D341Med (cell line): ENCODE measurements at places on chromosomes 3 and 15.
A peak's percentile ranks its signal among the peaks of the same experiment; 100 is the strongest.

GRCh38 chr15:51904931-51905330 is 66.6 kb downstream of the LEO1 start:
- no peak for DNase-seq

DNA sequence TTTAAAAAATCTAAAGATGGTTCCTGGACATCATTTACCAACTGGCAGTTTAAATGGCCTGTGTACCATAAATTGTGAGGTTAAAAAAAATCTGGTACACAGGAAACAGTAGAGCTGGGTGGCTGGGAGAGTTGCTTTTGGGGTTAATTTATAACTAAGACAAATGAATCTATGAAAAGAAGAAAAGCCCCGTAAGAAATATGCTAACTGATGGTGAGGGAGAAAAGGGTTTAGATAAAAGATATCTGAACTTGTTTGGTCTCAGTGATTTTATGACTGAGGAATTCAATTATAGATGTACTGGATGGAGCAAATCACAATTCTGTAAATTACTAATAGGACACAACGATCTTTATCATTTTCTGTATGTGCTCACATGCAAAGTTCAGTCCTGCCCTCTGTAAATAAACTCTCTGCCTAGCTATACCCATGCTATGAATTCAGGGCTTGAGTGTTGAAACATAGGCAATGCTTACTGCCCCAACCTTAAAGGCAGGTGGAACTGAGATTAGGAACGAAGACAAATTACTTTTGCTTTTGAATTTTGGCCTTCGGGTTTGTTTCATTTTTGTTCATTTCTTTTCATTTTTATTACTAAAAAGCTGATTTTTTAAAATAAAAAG is 28.0 kb downstream of the PPARG start:
- no peak for DNase-seq

- DNase-seq: no peak
These were observed 9.1 kb downstream of the CDAN1 start for GRCh38 chr15:42727750-42728381.

GRCh38 chr3:173730391-173730790 is 332.8 kb downstream of the NLGN1 start:
- DNase-seq: no peak

DNA sequence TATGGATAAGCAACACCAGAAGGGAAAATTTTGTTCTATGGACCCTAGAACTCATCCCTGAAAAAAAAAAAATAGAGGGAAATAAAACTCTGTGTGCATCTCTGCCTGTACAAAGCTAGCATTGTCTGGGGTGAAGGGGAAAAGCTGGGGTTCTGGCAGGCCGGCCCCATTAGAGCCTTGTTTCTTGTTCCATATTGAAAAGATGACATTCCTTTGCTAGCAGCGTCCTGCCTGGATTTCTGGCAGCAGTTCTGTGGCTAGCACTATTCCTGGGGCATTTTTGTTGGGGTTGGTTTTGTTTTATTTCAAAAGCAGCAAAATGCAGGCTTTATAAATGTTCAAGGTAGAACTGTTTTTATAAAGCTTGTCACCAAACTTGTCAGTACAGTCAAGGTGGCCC is 45.2 kb downstream of the RARB start:
- DNase-seq: no peak

GRCh38 chr3:63050548-63051177 is 175.4 kb upstream of the CADPS start:
- no peak for DNase-seq

DNA sequence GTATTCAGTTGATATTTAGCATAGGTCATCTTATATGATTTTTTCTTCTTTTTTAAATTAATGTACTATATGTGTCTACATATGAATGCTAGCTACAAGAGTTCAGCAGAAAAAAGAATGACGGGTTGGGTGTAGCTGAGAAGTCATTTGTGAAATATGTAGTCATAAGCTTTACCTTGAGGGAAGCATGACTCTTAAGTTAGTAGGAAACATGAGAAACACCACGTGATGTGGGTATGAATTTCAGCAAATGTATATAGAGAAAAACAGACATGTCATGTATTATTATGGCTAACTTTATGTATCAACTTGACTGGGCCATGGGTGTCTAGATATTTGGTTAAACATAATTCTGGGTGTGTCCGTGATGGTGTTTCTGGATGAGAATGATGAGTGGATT is 125.0 kb downstream of the RAP2B start:
- no peak for DNase-seq

GRCh38 chr3:31523543-31523942 is 9.2 kb upstream of the STT3B start:
- DNase-seq: no peak

GRCh38 chr3:78496501-78496900 is 1271.3 kb downstream of the ROBO1 start:
- no peak for DNase-seq

DNA sequence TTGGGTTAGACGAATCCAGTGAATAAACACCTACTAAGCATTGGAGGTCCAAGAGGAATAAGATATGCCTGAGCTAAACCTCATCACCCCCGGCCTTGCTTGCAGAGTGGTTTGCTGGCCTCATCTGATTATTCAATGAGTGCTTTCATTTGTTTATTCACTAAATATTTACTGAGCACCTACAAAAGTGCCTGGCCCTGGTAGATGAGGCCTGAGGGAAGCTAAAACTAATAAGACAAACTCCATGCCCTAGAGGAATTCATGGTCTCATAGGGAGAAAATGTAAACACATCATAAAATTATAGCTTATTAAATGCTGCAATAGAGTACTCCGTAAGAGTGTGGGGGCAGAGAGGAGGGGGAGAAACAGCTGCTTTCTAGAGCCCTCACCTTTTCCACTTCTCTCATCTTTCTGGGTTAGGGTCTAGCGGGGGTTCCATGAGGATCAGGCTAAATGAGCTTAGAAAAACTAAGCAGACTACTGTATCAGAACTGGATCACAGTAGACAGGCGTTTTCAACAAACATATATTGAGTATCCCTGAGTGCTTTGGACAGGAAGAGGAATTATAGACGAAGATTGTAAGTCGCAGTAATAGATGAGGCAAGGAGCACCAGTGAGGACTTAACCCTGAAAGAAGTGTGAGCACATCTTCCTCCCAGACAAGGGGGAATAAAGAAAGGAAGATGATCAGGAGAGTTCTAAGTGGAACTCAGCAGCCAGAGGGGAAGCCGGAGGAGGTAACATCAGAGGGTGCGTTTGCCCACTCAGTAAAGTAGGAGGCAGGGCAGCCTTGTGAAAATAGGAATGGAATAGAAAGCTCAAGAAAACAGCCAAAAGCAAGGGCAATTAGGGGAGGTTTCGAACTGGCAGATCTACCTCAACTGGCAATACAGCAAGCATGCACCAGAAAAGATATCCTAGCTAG is 31.5 kb upstream of the LAMP3 start:
- DNase-seq: no peak

GRCh38 chr3:62405566-62405965 is 32.2 kb upstream of the FEZF2 start:
- no peak for DNase-seq

- no peak for DNase-seq
These were observed 191.4 kb upstream of the BCL6 start for GRCh38 chr3:187936676-187937075.

DNA sequence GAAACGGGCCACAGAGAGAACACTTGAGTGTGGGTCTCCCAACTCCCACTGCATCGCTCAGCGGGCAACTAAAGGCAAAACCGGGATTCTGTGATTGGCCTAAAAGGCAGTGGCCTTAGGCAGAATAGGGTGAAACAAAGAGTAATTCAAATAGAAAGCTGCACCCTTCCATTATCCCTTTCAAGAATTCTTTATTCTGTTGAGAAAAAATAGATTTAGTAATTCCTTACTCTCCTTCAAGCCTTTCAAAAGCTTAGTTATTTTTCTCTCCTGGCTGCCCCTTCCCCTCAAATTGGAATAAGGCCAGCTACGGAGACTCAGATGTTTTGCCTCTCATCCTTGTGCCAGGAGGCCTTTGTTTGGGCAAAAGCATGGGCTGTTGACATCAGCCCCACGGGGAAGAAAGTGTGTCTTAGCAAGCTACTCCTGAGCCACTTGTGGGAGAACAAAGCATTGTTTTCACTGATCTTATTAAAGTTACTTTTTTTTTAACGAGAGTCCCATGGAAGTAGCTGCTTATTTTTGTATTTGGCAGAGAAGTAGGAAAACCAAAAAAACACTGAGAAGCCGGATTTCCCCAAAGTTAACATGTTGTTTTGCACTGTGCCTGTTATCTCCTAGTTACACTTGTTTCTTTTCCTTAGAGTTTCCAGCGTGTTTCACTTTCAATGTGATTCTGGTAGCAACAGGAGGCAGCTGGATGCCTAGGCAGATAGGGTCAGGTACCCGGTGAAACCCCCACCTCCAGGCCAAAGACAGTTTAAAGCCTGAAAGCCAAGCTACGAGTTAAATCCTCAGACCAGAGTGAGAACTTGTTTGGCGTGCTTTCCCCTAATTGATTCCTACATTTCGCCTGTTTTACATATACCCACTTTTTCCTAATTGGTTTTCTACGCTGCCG is 2.2 kb downstream of the ST6GAL1 start:
- DNase-seq: no peak

- DNase-seq: no peak
These were observed 126.4 kb downstream of the PTPRG start for GRCh38 chr3:61687663-61688306.

DNA sequence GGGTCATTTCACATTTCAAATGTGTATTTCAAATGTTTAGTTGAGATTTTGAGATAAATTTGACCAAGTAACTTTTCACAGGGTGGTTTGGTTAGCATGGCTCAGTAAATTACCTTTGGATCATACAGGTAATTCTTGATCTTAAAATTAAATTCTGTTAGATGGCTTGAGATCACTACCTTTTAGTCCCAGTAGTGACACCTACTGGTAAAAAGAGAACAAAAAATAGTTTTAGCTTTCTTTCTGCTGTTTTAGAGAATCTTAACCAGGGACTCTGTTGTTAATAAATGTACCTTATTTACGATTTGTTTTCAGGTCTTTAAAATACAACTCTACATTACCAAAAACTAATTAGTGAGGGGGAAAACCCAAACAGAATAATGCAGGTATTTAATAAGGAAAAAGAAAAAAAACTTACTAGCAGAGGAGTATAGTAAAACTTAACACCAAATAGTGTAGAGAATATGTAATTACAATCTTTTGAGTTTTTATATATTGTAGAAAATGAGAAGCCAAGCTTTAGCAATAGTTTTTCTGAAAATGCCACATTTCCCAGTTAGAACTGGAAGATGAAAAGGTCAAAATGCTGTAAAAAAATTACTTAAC is 620.3 kb upstream of the AGTR1 start:
- no peak for DNase-seq

- DNase-seq: no peak
These were observed 143.2 kb upstream of the PLXND1 start for GRCh38 chr3:129749692-129750091.

GRCh38 chr3:195595785-195596531 is 12.2 kb upstream of the APOD start:
- DNase-seq: no peak

DNA sequence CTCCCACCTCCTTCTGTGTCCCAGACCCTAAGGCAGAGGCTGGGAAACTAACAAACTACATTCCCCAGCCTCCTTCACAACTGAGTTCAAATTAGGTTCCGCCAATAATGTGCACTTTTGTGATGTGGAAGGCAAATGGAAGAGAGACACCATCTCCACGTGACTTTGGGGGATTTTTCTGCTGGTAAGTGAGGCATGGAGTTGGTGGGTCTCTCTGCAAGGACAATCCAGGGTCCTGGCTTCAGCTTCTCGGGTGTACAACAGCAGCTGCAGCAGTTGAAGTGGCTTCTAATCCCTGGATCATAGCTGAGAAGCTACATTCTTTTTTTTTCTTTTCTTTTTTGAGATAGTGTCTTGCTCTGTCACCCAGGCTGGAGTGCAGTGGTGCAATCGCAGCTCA is 58.9 kb upstream of the GATA2 start:
- no peak for DNase-seq

DNA sequence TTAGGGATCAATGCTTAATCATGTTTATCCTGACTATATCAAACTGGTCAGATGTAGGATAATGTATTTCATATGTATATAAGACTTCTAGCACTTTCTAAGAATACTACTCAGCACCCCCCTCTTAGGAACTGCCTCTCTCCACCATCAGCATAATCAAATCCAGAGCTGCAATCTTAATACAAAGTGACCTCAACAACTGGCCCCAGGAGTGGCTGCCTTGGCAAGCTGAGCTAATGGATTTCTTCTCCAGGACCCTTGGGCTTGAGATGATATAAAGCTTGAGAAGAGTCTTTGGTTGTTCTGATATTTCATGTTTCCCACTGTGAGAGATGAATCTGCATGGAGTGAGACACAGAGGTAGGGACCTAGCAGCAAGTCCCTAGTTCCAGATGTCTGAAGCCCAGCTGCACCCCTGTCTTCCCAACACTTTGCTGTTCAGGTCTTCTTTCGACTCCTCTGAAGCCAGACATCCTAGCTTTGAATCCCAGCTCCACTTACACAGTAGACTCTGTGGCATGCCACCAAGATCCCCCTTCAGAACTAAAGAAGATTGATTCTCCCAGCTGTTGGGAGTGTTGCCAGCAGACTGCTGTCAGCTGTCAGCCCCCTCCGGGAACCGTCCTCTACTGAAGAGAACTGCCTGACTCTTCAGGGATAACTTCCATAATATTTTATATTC is 309.3 kb upstream of the UBE2E2 start:
- no peak for DNase-seq

DNA sequence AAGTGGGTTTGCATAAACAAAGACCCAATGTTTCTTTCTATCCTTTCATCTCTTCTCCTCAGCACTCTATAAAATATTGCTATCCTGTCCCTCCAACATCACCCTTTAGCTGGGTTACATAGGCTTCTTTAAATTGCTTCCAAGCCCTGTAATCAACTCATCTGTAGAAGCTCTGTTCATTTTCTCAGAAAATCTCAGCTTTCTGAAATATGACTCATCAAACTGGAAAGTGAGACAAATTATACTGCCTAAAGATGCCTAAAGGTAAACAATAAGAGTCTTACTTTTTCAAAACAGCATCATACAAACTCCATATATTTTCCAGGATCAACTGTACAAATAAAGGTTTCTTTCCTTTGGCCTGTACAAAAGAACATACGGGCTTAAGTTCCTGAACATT is 33.8 kb downstream of the EFL1 start:
- DNase-seq: no peak

- no peak for DNase-seq
These were observed 468.9 kb upstream of the UBE2E2 start for GRCh38 chr3:22734207-22734606.

GRCh38 chr3:149879872-149880271 is 66.9 kb downstream of the RNF13 start:
- peak; percentile 40 for DNase-seq

GRCh38 chr3:191987831-191988350 is 526.9 kb downstream of the PYDC2 start:
- no peak for DNase-seq

GRCh38 chr3:10533737-10534023 is 28.3 kb upstream of the ATP2B2 start:
- no peak for DNase-seq

GRCh38 chr3:12773030-12773709 is 14.1 kb upstream of the TMEM40 start:
- no peak for DNase-seq

- DNase-seq: peak; percentile 57
These were observed 169.0 kb upstream of the TSC22D2 start for GRCh38 chr3:150238995-150239619.
